NCI-H2171 treated with DMSO at 0.1 percent for 48 hours (cell line): ENCODE measurements at places on chromosomes 5 and 9.

DNA sequence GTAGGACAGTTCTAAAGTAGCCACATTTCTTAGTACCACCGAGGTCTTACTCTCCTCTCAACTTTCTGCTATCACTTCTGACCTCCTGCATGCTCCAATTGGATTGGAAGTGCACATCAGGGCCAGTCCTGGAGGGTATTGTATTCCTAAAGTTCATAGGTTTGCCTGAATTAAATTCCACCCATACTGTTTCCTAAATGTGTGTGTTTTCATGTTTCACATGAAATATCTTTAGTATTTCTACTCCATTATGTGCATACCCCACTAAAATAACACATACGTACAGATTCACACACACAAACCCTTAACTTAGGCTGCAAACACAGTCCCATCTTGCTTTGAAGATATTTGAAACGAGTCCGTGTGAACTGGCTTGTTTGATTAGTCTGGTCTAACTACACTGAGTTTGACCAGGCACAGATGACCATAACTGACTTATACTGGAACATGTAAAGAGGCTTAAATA, 24.8 kb downstream of the ALDH1A1 start:
- no peak for DNase-seq

- DNase-seq = no peak
These were observed 18.2 kb downstream of the GFPT2 start for GRCh38 chr5:180334751-180335613.

DNA sequence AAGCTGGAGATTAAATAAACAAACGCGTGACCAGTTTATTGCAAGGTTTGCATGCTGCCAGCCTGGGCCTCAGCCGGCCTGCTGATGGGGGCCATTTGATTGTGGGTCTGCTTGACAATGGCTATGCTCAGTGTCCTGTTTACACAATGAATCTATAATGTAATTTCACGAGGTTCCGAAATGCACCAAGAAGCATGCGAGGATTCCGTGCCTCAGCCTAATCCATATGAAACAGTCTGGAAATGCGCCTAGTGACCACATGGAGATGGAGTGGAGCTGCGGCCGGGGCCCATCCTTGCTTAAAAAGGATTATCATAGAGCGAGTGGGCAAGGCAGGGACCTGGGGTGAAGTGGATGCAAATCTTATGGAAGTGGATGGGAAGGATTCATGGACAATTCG, 382.4 kb downstream of the CDK5RAP2 start:
- DNase-seq = no peak

DNA sequence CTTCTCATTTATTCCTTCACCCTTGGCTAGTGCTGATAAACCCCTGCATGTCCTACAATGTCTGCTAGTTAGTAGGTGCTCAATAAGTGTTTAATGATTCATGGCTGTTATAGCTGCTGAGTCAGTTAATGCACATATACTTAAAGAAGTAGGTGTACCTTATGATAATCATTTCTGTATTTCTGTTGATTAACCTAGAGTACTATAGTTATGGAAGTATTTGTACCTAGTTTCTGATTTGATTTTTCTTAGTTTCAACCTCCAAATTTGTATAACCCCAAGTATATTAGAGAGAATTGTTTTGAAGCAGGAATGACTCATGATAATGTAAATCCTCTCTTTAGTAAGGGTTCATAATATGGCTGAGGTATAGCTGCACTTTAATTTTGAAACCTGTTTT, 8.9 kb downstream of the SMAD5 start:
- DNase-seq = no peak

DNA sequence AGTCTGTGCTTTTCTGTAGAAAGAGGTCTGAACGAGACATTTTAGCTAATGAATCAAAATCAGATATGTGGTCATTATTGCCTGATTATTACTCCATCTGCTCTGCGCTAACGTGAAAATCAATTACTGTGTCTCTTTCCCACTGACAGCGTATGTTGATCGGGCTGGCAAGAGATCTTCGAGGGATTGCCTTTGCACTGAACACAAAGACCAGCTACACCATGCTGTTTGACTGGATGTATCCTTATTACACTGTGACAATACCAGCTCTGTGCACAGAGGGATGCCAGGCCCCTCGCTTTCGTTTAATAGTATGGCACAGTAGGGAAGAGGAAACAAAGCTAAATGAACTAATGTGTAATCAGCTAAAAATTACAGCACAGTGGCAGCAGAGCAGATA, 103.7 kb upstream of the TLX3 start:
- no peak for DNase-seq

- DNase-seq = no peak
These were observed 1085.7 kb downstream of the TAF11L14 start for GRCh38 chr5:18720002-18720401.

DNA sequence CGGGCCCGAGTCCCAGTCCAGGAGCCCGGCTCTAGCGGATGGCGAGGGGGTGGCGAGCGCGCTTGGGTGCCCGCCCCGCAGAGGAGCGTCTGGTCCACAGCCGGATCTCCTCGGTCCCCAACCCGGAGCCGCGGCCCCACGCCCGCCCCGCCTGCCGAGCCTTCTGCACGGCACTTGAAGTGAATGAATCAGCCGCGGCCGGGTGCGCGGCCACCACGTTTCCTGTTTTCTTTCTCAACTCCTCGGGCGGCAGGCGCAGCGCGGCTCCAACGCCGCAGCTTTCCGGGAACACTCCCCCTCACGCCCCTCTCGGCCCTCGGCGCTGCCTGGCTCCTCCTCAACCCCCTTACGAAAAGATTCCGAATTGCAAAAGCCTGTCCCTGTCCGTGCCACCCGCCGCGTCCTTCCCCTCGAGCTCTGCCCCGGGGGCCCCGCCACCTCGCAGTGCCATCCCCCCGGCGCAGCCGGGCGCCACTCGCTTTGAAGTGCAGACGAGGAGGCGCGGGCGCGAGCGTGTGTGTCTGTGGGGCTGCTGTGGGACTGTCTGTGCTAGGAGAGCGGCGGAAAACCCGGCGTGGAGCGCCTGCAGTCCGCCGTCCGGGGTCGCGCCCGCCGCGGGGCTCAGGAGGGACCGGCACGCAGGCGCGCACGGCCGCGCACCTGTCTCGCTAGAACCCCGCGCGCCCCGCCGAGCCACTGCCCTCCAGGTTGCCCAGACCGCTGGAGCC, 456.6 kb downstream of the RAB3C start:
- DNase-seq = no peak

DNA sequence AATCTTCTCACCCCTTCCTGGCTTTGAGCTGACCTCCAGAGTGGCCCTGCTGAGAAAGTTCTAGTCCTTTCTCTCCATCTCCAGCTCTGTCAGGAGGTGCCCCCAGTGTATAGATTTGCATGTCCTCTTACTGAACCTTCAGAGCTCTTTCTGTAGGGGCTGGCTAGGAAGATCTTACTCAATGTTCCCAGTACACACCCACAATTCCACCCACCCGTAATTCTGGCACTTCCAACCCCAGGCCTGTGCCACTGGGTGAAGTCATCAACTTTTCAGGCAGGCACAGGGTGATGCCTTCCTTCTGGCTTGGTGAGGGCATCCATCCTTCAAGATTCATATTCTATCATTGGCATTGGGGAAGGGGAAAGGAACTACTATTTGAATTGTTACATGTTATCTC, 75.9 kb downstream of the ACER2 start:
- no peak for DNase-seq

DNA sequence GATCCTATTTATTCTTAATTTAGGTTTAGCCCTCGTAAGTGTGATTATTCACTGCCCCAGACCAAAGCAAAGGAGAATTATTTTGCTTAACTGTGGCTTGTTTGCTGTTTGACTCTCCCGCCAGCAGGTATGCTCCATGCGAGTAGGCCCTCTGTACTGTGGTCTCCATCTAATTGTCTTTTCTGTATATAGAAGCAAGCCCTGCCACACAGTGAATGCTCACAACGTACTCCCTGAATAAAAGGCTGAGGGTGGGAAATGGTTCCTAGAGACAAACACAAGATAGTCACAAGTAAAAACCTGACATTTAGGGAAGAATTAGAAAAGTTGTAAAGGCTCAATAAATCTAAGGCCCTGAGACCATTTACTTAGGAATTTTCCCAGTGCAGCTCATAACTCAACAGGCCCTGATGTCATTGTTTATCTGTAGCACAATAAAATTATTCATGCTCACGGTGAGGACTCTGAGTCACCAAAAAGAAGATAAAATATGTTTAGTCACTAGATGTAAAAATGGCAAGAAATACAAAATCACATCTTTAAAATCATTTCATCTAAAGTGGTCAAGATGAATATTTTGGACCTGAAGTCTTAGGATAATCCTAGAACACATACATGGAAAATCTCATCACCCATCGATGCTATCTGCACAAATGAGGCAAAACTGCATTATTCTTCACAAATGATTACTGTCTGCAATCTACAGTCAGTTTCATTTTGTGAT, 473.2 kb downstream of the ENC1 start:
- peak; percentile 1 for DNase-seq

DNA sequence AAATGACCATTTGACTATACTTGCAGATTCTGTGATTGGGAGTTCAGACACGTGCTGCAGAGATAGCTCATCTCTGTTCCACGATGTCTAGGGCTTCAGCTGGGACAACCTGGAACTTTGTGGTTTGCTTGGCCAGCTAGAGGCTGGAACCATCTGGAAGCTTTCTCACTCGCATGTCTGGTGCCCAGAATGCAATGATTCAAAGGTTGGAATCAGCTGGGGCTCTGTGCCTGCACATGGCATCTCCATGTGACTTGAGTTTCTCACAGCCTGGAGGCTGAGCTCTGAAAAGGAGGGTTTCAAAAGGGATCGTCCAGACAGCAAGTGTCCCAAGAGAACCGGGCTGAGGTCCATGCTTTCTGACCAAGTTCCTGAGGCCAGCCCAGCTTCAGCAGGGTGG, 465.2 kb downstream of the GADD45G start:
- no peak for DNase-seq

DNA sequence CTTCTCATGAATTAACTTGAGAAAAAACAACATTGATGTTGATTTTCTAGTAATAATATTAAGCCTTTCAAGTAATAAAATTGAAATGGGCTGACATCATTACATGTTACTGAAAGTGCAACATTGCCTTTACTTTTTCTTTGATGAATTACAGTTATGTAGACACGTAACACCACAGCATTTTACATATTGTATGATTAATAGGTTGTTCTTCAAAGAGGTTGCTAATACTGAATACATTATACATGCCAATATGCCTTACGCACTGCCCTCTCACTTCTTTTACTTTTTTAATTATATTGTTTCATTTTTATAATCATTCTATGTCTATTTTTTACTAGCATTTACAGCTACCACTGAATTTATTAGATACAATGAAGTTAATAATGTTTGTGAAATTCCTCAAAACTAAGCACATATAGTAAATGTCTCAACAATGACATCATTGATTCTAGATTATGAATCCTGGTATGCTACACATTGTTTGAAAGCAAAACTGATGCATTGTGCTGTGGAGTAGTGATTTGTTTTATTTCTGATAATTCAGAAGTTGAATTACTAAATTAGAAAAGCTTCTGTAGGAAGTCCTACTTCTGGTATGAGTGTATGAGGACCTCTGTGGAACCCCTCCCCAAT, 464.4 kb upstream of the IZUMO3 start:
- DNase-seq = no peak

- DNase-seq = no peak
These were observed 27.9 kb upstream of the PDZD2 start for GRCh38 chr5:31611002-31611401.

GRCh38 chr5:53256746-53257145, 147.2 kb upstream of the MOCS2 start:
- no peak for DNase-seq

DNA sequence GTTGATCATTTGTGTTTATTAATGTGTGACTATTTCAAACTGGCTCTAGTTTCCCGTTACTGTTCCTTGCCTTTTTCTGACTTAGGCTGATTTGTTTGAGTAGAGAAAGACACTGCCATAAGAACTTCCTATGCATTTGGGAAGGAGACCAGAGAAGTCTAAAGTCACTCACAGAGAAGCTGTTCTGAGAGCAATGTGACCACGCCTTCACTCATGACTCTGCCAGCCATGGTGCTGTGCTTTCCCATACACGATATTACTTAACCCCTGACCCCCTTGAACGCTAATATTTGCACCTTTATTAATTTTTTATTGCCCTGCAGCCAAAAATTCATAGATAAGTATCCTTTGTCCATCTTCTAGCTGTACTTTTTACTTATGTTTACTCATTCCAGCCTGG, 20.9 kb downstream of the SLC28A3 start:
- no peak for DNase-seq

- peak; percentile 18 for DNase-seq
These were observed 396.3 kb downstream of the KDM4C start for GRCh38 chr9:7154003-7154619.

- DNase-seq = no peak
These were observed 145.4 kb downstream of the SPATA31D1 start for GRCh38 chr9:82134010-82134409.

- no peak for DNase-seq
These were observed 61.4 kb downstream of the SERINC5 start for GRCh38 chr5:80194468-80194867.

- DNase-seq = no peak
These were observed 42.5 kb upstream of the EXOC3 start for GRCh38 chr5:400282-401145.

GRCh38 chr5:124627815-124628595, 118.4 kb downstream of the ZNF608 start:
- no peak for DNase-seq

- no peak for DNase-seq
These were observed 22.8 kb downstream of the FPGS start for GRCh38 chr9:127825319-127826051.

DNA sequence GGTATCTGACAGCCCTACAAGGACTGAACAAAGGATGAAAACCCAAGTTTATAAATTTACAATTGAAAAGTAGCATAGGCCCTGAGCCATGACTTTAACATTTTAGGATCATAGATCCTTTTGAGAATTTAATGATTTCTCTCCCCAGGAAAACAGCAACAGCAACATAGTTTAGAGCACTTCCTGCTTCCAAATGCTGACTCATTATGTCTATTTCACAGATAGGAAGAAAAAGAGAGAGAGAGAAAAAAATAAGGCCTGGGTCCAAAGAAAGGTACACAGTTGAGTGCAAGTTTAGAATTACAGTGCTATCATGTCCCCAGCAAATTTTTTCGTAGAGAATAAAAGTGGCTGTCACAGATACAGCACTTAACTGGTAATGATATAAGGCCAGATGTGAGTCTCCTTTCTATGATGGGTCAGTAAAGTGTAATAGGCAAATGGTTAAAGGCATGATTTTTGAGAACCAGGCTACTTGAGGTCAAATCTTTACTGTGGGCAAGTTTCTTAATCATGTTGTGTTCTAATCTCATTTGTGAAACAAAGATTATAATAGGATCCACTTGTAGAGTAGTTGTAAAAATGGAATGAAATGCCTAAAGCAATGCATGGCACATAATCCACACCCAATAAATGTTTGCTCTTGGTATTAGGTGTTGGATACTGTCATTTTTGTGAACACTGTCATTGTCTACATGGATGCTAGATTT, 12.3 kb upstream of the PPP2R2B start:
- no peak for DNase-seq

GRCh38 chr9:14343261-14344031, 29.5 kb upstream of the NFIB start:
- no peak for DNase-seq

GRCh38 chr5:156824800-156825199, 25.3 kb upstream of the PPP1R2B start:
- DNase-seq = peak; percentile 58

- DNase-seq = peak; percentile 57
These were observed 40.0 kb upstream of the CDK5RAP2 start for GRCh38 chr9:120619751-120620655.
